ENCODE measurements at places on chromosomes 12 and 14.

DNA sequence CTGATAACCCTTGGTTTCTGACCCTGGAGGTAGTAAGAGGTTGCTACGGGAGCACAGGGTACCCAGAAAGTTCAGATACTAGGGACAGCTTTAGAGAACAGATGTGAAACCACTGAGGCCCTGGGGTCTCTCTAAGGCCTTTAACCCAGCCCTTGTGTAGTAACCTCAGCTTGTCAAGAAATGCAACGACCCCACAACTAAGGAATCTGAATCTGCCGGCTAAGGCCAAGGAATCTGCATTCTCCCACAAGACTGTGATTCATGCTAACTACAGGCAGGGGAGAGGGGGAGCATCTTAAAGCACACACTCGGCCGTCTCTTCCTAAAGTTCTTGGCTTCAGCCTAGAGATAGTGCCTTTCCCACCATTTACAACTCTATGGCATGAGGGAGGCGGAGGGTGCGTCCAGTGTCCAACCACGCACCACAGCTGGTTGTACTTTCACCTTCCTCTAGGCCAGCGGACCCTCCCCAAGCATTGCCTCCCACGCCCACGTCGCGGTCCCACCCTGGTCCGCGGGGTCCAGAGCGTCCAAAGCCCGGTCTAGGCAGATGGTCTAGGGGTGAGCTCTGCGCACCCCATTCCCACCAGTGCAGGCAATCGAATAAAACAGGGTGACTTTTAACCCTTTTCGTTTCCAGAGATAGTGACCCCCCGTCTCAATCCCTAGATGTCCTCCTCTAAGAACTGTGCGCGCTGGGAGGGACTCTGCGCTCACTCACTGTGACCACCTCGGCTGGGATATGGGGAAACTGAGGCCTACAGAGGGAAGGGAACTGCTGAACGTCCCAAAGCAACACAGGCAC lies 735 bp upstream of the VASH1 start:
- no peak for DNase-seq

DNA sequence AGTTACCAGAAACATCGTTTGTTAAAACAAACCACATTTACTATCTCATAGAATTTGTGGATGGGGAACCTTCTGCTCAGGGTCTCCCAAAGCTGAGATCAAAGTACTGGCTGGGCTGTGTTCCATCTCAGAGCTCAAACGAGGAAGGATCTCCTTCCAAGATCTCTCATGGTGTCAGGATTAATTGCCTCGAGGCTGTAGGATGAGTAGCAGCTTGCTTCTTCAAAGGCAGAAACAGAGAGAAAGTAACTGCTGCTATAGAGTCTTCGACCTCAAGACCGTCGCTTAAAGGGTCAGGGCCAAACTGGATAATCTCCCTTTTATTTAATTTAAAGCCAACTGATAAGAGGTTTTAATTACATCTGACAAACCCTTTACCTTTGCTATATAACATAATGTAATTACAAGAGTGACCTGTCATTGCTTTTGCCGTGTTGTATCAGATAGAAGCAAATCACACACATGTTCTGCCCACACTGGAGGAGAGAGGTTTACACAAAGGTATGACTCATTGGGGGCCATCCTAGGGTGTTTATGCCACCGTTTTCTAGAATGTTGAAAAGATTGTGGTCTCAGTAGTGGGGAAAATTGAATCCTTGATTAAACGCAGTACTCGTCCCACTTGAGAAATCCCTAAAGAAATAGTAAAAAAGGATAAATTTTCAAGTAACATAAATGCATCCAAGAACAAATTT lies 868.8 kb upstream of the TMEM132C start:
- no peak for DNase-seq

- DNase-seq, result no peak
These were observed 9.6 kb upstream of the FOXG1 start for GRCh38 chr14:28756884-28757570.

DNA sequence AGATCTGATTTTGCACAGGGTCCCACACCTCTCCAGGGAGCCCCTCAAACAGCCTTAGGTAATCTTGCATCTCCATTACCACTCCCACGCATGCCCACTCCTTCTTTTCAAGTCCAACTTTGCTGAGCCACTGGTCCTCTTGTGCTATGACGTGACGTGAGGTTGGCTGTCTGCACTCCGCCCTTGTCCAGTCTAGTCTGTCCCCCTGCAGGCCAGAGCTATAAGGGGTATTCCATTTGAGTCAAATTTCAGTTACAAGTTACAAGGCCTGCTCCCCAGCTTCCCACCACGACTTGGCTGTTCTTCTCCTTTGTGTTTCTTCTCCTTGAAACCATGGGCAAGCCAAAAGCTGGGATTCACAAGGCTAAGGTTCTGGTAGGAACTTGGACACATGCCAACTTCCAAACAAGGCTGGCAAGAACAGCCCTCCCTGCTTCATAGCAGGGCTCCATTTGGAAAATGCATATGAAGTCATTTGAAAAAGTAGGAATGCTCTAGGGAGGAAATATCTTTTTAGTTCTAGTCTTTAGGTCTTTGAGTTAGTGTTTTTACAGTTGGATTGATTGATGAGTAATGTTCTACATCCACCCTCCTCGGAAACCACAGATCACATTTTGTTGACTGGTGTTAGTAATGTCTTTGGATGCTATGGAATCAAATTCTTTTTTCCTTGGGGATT lies 49.1 kb downstream of the KCNA1 start:
- DNase-seq, result no peak

DNA sequence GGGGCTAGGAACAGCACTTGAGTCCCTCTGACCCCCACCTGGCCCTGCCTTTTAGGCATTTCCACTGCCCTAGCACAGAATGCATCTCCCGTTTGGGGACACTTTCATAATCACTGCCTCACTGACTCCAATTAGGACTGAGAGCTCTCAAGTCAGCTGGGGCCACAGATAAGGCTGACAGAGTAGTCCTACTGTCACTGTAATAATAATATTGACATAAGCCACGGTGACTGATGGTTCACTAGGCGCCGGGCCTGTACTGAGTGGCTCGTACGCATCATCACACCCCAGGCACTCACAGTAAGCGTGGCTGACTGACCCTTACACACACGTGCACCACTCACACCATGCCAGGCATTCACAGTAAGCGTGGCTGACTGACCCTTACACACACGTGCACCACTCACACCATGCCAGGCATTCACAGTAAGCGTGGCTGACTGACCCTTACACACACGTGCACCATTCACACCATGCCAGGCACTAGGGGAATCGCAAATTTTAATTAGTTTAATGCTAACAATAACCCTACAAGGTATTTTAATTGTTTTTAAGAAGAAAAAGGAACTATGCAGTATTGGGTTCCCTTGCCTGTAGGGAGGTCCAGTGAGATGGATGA lies 87.7 kb downstream of the CHGA start:
- DNase-seq, result no peak

- no peak for DNase-seq
These were observed 134.1 kb downstream of the NCOR2 start for GRCh38 chr12:124433147-124433874.

GRCh38 chr14:73262427-73263183 lies 25.3 kb downstream of the PAPLN start:
- no peak for DNase-seq

DNA sequence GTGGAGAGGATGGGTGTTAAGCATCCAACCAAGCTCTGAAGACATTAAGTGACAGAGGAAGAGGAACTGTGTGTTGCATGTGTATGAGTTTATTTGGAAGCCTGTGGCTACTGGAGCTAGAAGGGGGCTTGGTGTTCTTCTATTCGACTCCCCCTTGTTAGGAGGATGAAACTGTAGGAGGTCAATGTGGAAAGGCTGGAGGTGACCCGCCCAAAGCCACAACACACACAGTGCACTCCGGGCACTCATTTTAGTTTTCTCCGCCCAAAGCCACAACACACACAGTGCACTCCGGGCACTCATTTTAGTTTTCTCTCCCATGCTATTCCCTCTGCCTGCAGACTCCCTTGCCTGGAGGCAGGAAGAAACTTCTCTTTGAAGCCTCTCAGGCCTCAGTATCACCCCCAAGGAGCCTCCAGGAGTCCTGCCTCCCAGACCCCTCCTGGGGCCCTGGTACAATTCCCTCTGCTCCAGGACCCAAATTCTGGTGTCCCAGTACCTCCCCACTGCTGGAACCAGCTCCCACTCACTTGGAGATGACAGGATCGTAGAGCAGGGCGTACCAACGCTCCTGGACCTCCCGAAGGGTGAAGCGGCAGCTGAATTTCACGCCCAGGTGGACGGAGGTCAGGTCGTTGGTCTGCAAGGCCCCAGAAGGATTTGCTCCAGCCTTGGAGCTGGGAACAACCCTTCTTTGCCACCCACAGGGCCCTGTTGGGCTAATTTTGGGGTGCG lies 3.8 kb downstream of the MCRS1 start:
- no peak for DNase-seq

- DNase-seq, result no peak
These were observed 237.2 kb upstream of the DCN start for GRCh38 chr12:91419809-91420208.

DNA sequence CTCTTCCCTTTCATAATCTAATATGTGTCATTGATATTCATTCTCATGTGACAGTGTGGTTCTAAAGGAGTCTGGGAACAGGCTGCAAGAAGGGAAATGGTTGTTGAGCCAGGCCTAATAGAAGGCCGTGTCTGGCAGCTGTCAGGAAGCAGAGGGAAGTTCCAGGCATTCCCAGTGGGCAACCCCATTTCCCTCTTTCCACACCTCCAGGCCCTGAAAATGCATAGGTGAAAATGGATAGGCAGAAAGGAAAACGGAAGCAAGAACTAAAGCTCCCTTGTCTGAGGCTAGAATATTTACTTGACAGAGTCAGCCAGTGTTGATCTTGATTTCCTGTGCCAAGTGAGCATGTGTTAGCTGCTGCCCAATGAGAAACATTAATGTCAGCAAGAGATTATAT lies 97.7 kb downstream of the PPM1A start:
- no peak for DNase-seq

DNA sequence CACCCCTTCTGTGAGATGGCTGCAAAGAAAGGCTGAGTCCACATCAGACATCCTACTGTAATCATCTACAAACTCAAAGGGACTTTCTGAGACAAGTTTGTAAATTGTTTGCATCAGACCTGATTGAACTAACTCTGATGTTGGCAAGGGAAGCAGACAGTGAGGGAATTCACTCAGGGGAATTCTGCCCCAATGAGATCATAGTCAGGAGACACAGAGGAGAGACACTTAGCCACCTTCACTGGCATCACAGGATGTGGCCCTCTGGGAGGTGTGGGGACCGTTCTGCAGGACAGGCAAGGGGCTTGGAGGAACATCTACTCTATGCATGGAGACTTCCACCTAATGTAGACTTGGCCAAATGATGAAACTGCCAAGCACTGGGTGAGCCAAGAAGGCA lies 70.7 kb upstream of the DDX11 start:
- DNase-seq, result no peak

DNA sequence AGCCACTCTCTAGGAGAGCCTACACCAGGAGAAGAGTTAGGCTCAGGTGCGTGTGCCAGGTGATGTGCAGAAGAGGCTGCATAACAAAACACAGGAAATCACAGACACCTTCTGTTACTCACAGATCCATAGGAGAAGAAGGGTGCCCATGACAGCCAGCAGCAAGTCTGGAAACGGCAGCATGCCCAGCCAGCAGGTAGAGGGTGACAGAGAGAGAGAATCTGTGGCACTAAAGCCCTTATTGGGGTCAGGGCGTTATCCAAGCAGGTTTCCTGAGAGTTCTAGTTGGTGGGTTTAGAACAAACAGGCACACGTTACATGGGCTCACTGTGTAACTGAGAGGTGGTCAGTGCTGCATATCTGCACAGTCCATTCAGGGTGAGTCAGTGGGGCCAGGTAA lies 14.9 kb upstream of the SLC8A3 start:
- DNase-seq, result no peak

DNA sequence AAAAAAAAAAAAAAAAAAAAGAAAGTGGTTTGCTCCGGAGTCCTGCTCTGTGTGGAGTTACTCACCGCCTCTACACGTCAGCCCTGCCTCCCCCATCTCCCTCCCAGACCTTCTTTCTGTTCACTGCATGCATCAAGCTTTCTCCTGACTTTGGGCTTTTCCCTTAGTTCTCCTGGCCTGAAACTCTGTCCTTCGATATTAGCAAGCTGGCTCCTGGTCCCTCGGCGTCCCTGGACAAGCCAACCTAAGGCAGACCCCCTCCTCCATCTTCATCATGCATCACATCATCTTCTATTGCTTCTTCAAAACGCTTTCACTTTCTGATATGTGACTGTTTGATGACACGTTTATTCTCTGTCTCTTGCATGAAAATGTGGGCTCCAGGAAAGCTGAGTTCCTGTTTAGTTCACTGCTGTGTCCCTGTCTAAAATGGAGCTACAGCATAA lies 40.6 kb downstream of the SLC15A4 start:
- DNase-seq, result no peak

GRCh38 chr14:75175677-75176141 lies 703 bp downstream of the TMED10 start:
- DNase-seq, result no peak

DNA sequence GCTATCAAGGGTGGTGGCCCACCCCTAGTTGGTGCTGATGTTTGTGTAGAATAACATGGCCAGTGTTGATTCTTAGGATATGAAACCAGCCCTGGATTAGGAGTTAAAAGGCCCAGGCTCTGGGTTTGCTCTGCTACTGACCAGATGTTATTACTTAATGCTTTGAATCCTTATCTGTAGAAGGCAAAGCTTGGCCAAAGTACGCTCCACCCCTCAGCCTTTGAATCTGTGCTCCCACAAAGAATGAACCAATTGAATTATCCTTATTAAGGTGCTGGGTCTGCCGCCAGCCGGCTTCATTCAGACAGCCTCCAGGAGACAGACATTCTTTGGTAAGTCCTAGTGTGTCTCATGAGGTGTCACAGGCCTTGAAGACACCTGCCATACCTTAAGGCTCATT lies 41.8 kb downstream of the AKAP3 start:
- no peak for DNase-seq

DNA sequence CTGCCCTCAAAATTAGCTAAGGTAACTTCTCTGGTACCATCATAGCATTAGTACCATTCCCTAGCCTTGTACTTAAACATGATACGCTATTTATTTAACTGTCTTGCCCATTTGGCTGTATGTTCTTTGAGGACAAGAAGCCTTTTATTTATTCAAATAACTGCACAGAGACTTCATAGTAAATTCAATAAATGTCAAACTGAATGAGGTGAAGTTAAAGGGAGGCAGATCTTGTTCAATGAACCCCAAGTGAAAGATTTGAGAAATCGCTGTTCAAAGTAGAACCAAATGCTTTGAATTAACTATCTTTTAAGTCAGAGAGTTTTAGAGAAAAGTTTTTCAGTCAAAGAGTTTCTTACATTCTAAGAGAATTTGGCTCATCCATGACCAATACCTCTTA lies 203.6 kb downstream of the GXYLT1 start:
- no peak for DNase-seq

DNA sequence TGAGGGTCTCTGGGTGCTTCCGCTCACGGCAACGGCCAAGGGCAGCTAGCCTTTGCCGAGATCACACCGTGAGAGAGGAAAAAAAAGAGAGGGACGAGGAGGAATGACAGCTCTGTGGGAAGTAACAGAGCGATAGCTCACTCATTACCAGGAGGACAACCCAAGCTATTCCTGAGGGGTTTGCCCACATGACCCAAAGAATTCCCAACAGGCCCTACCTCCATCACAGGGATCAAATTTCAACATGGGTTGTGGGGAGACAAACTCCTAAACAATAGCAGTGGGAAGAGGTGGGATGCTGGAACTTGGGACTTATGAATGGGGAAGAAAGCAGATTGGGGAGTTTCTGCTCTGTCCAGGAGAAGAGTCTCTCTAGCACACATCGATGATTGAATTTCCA lies 180.6 kb downstream of the LRRK2 start:
- DNase-seq, result no peak

All from thoracic aorta (tissue), 2 donors.